M059J (cell line): ENCODE measurements at places on chromosomes 2 and 18.

DNA sequence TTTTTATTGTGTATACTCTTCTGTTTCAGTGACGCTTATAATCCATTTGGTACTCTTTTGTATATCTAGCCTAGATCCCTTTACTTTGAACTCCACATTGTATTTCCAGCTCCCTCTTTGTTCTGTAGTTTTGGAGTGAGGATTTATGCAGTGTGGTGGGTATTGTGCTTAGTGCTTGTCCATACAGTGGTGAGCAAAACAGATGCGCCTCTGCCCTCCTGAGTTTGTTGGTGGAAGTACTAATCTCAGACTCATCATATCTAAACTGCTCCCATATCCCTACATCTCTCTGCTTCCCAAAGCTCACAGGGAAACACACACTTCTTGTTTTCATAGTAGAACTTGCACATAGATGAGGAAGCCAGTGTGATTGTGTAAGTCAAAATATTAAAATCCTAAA, 12.1 kb downstream of the PTCD3 start:
- no peak for DNase-seq

- DNase-seq: peak; percentile 93
These were observed 62.0 kb downstream of the TGIF1 start for GRCh38 chr18:3511980-3512379.

- peak; percentile 99 for DNase-seq
These were observed 153.7 kb upstream of the SERTAD2 start for GRCh38 chr2:64807417-64807816.

DNA sequence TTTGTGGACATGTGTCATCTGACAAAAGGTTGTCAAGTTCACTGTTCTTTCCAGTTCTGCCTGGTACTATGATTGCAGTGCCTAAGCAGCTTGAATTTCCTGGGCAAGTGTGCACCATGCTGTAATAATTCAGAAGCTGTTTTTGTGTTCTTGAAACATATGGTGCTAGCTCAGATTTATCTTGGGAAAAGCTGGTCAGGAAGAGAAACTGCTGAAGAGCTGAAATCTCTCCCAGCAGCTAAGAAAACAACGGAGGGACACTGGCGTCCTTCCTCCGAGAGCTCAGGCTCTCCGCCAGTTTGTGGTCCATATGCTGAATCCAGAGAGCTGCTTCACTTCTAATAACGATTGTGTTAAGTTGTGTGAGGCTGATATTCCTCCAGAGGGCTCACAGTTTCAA, 642.0 kb downstream of the DPP10 start:
- no peak for DNase-seq

- DNase-seq: no peak
These were observed 29.1 kb upstream of the MGAT4A start for GRCh38 chr2:98759827-98760625.

DNA sequence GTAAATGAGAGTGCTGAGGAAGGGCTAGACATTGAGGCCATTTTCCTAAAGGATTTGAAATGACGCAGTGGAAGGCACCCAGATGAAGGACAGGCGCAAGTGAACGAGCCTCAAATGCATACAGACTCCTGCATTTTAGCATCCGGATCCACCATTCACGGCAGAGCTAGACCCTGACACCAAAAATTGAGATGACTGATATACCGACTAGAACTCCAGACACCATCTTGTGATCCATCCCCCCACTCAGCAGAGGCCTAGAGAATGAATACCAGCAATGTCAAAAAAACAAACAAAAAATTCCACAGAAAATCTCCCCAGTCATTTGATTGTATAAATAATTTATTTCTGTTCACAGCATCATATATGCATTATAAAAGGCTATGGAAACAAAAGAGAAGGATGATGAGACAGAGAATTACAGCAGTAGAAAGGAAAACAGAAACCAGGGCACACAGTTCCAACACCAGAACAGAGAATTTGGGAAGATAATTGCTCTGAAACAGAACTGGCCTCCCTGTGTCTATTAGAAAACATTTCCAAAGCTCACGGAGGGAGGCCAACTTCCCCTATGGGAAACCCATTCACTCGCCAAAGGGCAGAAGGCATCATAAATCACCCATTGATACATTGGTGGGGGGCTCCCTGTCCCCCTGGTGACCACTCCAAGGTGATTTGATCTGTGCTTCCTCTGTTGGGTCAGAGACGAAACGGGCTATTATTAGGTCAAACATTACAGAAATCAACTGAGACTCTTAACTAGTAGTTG, 4.0 kb downstream of the ARL4C start:
- DNase-seq: peak; percentile 27

DNA sequence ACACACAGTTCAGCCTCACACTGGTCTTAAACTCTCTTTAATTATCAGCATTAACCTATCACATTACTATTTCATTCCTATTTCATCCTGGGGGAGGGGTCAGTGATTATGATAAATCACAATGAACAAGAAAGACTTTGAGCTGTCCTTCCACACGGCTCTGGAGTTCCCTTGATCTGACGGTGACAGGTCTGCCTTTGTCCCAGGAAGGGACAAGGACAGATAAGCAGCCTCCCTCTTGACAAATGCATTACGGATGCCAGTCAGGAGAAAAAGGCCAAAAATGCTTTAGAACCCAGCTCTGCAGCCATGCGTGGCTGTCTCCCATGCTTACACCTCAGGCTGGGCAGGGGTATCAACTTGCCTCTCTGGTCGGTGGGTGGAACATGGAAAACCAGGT, 281.7 kb downstream of the BCL11A start:
- no peak for DNase-seq

DNA sequence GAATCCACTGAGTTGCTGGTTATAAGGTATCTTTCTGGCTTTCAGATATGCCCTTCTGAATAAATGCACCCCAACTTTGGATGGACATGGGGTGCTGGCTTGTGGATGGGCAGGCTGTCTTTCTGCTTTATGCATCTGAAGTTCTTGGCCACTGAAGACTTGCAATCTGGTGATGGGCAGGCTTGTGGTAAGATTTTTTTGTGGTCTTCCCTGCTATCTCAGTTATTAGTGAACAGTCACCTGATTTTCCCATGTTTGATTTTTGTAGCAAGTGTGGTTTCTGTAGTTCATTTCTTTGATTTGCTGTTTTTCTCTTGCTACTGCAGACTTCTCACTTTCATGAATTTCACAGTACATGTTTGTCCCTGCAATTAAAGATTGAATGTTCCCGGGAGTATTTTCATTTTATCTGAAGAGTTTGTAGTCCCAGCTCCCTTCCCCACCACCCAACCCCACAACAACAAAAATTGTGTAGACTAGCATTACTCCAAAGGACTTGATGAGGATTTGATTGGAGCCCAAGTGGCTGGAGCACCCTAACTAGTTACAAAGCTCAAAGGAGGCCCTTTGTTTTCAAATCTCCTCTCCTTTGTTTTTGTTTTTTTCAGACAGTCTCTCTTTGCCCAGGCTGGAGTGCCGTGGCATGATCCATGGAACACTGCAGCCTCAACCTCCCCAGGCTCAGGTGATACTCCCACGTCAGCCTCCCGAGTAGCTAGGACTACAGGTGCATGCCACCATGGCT, 63.6 kb upstream of the MGAT5 start:
- no peak for DNase-seq

GRCh38 chr2:157810037-157810436, 66.1 kb downstream of the ACVR1 start:
- DNase-seq: no peak

DNA sequence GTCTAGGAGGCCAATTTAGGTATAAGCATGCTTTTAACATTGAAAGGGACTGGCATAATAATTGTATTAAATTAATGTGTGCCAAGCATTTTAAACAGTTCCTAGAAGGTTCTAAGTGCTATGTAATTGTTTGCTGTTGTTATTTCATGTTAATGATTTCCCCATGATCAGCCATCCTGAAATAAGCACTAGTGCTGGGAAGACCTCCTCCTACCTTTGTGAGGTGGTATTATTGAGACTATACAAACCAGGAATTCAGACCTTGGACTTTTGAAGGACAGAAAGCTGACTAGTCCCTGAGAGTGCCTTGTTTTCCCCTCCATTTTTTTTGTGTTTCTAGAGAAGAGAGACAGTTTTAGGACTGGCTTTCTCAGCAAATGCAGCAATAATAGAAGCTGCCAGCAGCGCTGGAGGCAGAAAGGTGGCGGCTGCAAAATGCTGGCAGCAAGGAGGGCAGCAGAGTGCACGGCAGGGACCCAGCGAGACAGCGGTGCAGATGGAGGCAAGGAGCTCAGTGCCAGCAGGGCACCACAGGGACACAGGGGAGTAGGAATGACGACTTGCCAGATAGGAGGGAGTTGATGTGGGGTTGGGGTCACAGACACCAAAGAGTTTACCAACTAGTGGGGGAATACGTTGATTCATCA, 25.3 kb downstream of the NABP1 start:
- DNase-seq: no peak

DNA sequence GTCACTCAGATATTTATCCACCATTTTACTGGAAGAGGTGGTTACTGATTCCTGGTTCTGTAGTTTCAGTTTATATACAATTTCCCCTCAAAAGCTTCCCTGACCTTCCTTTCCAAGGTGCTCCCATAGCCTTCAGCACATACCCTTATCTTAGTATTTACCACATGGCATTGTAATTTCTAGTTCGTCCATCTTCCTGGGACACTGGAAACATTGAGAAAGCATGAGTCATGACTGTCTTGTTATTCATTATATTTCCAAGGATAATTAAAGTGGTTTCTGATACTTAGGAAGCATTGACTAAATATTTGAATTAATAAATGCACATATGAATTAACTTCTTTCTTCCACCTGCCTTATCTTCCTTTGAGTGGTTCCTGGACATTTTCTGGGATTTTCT, 203.8 kb downstream of the ETAA1 start:
- peak; percentile 86 for DNase-seq

- DNase-seq: peak; percentile 62
These were observed 40.9 kb upstream of the TRIB2 start for GRCh38 chr2:12675801-12676200.

GRCh38 chr18:61808286-61808685, 84.5 kb downstream of the RNF152 start:
- no peak for DNase-seq

- DNase-seq: peak; percentile 43
These were observed 12.4 kb upstream of the CATIP start for GRCh38 chr2:218344090-218344754.

GRCh38 chr2:220394433-220394832, 767.0 kb downstream of the SLC4A3 start:
- DNase-seq: peak; percentile 86

- DNase-seq: no peak
These were observed 20.1 kb upstream of the BMPR2 start for GRCh38 chr2:202355993-202356505.

DNA sequence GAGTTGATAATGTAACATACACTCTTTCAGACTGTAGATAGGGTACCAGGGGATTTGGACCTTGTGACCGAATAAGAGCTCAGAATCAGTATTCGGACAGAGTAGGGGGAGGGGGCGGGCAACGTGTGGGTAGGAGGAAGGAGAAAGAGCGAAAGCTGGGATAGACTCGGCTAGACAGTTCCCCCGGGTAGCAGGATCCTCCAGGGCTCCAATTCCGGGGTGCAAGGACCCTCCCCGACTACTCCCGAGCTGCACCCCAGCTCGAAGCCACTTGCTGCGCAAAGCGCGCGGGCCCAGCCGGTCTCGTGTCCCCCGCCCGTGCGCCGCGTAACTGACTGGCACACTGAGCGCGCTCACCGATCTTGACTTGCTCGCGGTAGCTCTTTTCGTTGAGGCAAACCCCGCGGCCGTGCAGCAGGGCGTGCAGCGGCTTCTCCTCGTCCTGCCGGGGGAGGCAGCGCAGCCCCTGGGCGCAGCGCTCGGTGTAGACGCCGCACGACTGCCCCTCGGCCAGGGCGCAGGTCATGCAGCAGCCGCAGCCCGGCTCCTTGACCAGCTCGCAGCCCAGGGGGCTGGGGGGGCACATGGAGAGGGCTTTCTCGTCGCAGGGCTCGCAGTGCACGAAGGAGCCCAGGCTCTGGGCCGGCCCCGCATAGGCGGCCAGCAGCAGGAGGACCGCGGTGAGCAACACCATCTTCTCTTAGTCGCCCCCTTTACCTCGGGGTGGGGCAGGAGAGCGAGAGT, 1.1 kb downstream of the IGFBP5 start:
- peak; percentile 64 for DNase-seq

- no peak for DNase-seq
These were observed 5.6 kb downstream of the ACSL3 start for GRCh38 chr2:222866358-222866960.

DNA sequence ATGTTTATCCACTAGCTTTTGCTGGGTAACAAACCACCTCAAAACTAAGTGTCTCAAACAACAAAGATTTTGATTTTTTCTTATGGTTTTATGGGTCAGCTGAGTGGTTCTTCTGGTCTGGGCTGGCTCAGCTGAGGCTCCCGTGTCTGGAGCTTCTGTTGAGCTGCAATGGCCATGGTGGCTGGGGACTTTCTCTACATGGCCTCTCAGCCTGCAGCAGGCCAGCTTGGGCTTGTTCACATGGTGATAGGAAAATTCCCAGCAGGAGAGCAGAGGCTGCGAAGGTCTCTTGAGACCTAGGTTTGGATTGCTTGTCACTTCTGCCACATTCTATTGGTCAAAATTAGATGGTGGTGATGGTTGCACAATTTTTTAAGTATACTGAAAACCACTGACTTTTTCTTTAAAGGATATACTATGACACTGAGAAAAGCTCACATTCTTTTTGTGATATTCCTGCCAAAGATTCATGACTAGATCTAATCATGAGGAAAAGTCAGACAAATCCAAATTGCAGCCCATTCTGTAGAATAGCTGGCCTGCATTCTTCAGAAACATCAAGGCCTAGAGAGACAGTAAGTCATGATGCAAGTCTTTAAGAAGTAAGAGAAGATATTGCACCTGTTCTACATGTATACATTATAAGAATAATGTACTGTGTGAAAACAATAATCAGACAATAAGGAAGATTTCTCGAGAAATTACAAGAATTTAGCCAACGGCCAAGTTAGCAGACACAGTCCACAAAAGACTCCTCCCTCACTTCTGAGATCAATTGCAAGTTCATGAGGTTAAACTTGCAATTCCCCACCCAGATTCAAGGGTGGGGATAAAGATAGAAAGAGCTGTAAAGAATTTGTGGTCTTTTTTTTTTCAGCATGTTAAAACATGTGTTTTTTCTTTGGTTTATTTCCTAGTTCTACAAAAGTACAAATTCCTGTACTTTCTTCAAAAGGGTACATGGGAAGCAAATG, 35.0 kb upstream of the IL1R2 start:
- no peak for DNase-seq

DNA sequence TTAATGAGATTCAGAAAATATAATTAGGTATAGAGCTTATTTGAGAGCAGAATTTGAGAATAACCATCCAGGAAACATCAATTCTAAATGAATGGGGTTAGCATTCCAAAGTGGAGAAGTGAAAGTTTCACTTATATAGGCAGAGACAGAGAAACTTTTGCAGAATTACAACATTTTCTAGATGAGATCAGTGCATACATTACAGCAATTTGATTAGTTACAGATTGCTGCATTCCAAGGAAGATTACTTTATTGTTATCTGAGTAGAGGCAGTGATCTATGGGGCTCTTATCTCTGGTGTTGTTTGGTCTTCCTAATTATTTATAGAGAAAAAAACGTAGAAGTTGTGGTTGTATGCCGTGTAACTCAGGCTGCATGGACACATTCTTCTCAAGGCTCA, 373.8 kb upstream of the SYT4 start:
- no peak for DNase-seq
